Fibroblast of skin of left quadriceps (primary cell): ENCODE measurements at places on chromosomes 6 and 20.

- DNase-seq, result no peak
These were observed 16.8 kb upstream of the SLCO4A1 start for GRCh38 chr20:62625516-62625915.

GRCh38 chr20:59221049-59221706, 57.6 kb downstream of the ZNF831 start:
- no peak for DNase-seq

- no peak for DNase-seq
These were observed 103.7 kb upstream of the SOX4 start for GRCh38 chr6:21489826-21490225.

DNA sequence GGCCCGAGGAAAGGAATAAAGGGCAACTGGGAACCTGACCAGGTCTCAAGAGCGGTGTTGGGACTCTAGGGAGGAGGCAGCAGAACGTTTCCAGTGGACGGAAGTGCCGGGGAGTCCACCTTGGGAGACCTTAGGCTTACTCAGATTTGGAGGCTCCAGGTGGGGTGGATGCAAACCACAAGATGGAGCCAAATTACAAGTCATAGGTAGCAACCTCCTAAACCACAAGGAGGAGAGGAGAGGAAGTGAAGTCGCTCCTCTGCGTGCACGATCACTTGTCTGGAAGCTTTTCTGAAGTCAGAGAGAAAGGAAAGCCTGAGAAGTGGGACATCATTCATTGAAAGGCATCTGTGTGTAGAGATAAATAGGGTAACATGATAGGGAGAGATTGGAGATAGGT, 9.3 kb downstream of the HLA-DOA start:
- DNase-seq, result no peak

GRCh38 chr20:25188218-25188617, 7.3 kb upstream of the ENTPD6 start:
- no peak for DNase-seq

DNA sequence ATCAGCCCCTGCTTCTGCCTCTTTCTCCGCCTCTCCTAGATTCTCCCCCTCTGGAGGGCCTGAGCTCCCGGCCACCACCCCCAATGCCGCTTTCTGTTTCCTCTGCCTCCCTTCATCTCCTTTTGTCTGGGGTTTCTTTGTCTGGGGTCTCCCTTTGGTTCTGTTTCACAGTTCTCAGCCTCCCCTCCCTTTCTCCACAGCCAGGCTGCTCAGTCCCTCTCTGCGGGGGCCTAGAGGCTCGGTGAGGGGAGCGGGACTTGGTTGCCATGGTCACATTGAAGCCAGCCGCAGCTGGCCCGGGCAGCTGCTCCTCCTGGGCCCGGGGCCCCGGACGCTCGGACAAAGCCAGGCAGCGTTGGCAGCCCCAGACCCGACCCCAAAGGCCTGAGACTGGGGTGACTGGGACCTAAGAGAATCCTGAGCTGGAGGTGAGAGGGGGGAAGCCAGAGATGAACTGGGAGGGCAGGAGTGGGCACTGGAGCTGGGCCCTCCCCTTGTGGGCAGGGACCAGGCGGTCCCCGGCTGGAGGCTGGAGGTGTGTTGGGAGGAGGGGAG, 3.5 kb upstream of the DDR1 start:
- DNase-seq, result no peak

DNA sequence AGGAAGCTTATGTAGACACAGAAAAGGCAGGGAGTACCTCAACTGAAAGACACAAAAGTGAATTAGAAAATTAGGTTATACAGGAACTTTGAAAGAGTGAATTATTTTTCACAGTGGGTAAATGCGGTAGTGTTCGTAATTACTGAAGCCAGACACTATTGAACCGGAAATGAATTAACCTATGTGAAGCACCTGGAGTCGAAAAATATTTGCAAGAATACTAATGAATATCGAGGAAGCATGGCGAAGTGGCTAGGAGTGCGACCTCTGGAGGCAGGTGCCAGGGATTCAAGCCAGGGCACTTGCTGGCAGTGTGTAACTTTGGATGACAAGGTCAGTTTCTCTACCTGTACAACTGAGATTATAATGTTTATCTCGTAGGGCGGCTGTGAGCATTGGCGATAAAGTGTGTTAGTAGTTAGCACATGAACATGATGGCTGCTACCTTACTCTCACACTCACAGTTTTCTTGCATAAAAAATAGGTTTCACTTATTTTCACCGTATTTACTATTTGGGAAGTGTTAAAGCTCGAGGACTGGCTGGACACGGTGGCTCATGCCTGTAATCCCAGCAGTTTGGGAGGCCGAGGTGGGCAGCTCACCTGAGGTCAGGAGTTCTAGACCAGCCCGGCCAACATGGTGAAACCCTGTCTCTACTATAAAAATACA, 567 bp upstream of the SLC18B1 start:
- no peak for DNase-seq

DNA sequence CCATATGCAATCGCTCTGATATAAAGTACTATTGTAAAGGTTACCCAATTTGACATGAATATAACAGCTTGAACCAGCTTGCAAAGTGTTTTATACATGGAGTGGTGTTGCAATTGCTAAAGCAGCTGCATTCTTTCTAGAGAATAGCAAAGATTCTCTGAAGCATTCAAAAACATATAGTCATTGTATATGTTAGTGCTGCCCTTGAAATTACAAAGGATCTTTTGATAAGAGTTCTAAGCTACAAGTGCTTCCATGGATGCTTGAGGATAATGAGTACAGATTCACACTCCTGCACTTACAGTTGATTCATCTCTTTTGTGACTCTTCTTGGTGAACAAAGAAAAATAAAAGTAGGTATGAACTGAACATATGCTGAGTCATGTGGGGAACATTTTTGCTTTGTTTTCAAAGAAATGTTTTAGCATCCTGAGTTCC, 175.7 kb downstream of the ALDH8A1 start:
- peak; percentile 33 for DNase-seq

DNA sequence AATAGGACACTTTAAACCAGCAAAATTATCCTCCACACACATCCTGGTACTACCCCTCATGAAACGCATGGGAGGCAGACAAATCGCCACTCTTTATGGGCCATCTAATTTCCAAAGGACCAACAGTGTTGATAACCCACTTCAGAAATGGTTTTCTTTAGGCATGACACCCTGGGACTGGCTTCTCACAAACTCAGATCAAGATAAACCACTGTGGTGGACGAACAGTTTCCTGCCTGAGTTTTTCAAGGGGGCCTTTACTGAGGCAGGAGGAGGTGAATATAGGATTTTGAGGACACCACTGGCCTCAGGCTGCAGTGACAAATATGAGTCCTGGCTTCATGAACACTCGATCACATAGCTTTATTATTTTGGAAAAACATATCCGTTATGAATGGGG, 26.0 kb downstream of the TRAM2 start:
- no peak for DNase-seq

DNA sequence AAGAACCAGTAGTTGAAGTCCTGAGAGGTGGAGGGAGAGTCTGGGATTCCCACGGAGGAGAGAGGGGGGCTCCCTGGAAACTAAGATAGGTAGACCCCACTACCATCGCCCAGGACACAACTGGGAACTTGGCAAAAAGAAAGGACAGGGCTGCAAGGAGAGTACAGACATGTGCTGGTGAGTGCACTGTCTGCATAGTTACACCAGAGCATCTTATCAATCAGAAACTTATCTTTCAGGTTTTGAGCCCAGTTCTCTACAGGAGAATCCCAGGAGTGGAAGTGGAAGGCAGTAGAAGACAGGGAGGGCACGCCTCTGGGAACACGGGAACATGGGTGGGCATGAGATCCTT, 12.2 kb downstream of the NFKBIL1 start:
- no peak for DNase-seq

DNA sequence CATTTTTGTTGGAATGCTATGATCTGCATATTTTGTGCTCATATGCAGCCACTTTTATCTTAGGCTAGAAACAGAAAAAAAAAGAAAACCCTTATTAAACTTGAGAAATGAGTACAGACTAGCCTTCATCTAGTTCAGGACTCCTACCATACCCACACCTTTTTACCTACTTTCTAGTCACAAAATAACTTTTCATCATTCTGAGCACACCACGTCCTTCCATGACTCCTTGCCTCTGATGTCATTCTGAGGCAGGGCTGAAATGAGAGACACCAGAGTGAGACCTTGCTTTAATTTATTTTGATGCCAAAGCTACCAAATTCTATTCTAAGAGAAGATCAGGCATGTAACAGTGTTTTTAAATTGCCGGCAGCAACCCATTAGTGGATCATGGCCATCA, 38.8 kb downstream of the SNX3 start:
- no peak for DNase-seq

- no peak for DNase-seq
These were observed 68.9 kb upstream of the TULP1 start for GRCh38 chr6:35581633-35582032.

DNA sequence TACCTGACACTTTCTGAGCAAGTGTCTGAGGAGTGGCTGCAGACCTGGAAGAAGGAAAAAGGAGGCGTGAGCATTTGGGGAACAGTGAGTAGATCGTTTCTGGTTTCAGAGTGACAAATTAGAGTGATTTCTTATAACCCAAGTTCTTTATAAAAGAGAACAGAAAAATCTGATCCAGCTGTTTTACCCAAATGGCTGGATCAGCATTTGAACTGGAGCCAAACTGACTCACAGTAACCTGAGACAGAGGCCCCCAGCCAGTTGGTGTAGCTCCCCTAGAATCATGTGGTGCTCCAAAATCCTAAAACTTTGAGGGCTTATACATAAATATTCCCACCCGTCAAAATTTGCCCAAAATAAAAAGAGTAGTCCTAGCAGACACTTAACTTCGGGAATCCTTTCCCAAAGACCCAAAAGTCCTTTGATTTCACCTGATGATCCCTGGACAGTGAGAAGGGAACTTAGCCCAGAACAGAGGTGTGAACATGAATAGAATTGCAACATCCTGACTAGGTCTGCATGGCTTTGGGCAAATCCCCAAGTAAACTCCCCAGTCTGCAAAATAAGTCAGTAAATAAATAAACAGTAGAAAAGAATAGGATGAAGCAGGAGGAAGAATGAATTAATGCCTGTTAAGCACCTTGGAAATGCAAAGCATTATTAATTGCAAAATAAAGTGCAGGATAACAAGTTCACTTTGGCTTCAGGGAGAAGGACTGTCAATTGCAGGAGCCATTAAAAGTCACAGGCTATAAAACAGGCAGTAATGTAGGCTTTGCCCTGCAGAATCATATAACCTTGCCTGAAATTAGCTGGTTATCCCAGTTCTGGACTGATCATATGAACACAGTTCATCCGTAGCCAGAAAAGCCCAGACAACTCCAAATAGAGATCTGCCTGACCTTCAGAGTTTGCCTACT, 262.0 kb upstream of the JARID2 start:
- no peak for DNase-seq

DNA sequence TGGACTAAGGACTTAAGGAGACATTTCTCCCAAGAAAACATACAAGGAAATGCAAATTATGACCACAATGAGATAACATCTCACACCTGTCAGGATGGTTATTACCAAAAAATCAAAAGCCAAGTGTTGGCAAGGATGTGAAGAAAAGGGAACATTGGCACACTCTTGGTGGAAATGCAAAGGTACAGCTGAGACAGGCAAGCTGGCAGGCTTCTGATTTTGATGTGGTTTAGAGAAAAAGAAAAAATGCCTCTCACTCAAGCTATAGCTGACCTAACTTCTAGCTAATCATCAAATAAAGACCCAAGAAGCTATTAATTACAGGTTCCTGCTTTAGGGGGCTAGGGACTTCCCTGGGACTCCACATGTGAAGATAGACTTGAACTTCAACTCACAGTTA, 139.8 kb downstream of the THEMIS start:
- DNase-seq, result no peak

GRCh38 chr6:137698636-137699030, 168.4 kb upstream of the TNFAIP3 start:
- no peak for DNase-seq

DNA sequence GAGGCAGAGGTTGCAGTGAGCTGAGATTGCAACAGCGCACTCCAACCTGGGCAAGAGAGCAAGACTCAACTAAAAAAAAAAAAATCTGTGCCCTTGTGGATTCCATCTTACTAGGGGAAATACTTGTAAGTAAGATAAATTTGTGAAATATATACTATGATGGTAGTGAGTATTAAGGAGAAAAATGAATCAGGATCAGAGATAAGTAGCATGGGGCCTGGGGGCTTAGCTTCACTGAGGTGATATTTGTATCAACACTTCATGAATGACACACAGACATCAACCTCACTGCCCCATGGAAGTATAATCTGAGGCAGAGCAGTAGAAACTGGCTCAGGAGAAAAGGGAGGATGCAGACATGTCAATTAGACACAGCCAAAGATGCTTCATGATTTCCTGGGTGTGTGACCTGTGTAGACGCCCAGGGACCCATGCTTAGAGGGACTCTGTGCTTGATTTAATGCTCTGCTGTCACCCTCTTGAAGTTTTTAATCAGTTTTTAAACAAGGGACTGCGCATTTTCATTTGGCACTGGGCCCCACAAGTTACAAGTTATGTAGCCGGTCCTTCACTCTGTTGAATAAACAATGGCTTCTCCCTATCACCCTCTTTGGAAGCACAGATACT, 41.9 kb downstream of the PCNA start:
- no peak for DNase-seq

DNA sequence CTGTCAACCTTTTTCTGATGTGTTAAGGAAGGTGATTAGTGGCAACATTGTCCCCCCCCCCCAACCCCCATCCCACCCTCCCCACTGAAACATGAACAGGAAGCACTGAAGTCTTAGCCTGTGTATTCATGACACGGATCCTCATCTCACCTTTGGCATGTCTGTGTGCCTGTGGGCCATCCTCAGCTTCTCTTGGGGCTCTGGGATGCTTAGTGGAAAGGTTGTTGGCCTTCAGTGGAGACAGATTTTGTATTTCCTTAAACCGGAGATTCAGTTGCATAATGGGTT, 93.6 kb downstream of the RREB1 start:
- DNase-seq, result no peak

DNA sequence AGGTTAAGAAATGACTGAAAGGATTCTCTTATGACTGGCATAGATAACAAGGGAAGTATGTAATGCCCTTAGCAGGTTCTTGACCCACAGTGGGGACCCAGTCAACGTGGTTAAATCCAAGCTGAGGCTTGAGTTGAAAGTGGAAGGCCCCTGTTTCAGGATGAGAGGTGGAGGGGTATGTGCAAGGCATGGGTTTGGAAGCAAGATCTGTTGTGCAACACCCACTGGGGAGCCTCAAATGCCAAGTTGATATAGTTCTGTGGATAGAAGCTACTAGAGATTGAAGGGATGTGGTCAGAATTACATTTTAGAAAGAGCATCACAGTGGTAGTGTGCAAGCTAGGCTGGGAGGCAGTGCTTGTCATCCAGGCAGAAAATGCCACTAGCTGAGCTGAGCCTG, 5.1 kb downstream of the PABPC1L start:
- DNase-seq, result no peak
